ENCODE measurements at places on chromosomes 16 and 17.
A peak's percentile ranks its signal among the peaks of the same experiment; 100 is the strongest.

- no peak for DNase-seq
Measured at GRCh38 chr16:14353340-14353739, 276.7 kb downstream of the PARN start.

GRCh38 chr16:56518425-56518824 lies 1.4 kb downstream of the BBS2 start:
- DNase-seq: no peak

GRCh38 chr17:44384823-44385286 lies 4.6 kb downstream of the ITGA2B start:
- no peak for DNase-seq

DNA sequence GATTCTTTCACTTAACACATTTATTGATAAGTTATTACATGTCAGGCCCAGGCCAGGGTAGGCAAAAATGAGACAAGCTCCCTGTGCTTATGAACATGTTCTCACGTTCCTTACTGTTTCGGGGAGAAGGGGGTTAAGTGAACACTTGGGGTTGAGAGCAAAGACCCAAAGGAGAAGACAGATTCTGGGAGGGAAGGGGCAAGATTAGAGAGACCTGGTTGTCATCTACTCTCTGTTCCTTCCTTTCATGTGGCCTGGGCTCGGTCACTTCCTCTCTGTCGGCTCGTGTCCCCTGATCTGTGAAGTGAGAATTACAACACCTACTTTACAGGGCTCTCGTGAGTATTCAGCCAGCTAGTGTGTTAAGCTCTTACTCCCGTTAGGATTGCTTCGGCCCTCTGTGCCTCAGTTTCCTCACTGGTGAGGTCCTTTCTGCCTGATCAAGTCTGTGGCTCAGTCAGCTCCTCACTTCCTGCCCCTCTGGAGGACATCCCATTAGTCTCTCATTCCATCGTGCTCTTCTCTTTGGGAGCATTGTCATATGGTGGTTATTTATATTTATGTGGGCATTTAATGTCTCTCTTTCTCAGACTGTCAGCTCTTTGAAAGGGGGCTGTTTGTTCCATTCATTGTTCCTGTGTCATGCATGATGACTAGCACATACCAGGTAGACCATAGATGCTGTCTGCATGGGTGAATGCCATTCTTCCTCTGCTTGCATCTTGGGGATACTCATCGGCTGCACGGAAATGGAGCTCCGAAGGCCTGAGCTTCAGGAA lies 38.9 kb downstream of the PLCG2 start:
- DNase-seq: peak; percentile 64

DNA sequence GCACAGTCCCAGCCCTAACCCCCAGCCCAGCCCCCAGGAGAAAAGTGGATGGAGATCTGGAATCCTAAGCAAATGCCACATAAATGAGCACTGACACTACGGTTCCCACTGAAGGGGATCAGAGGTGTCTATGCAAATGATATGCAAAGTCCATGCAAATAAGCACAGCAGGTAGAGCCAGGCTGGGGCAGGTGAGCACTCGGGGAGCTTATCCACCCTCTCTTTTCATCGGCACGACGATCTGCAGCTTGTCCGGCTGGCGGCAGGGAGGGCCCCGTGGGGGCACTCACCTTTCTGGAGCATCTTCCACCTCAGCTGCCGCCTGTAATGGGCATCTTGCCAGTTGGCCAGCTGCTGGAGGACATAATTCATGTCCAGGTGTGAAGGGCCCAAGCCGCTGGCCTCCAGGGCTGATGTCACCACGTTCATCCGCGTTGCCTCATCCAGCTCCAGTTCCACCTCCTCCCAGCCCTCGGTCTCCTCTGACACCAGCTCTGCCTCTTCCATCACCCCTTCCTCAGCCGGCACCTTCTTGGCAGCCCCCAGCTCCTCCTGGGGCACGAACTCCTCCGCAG lies 9.9 kb downstream of the HAP1 start:
- no peak for DNase-seq

- DNase-seq: no peak
Measured at GRCh38 chr16:64880994-64881393, 240.9 kb downstream of the CDH11 start.

GRCh38 chr17:78231991-78232858 lies 794 bp downstream of the TMEM235 start:
- peak; percentile 51 for DNase-seq

GRCh38 chr16:51376080-51376479 lies 225.0 kb upstream of the SALL1 start:
- DNase-seq: no peak

DNA sequence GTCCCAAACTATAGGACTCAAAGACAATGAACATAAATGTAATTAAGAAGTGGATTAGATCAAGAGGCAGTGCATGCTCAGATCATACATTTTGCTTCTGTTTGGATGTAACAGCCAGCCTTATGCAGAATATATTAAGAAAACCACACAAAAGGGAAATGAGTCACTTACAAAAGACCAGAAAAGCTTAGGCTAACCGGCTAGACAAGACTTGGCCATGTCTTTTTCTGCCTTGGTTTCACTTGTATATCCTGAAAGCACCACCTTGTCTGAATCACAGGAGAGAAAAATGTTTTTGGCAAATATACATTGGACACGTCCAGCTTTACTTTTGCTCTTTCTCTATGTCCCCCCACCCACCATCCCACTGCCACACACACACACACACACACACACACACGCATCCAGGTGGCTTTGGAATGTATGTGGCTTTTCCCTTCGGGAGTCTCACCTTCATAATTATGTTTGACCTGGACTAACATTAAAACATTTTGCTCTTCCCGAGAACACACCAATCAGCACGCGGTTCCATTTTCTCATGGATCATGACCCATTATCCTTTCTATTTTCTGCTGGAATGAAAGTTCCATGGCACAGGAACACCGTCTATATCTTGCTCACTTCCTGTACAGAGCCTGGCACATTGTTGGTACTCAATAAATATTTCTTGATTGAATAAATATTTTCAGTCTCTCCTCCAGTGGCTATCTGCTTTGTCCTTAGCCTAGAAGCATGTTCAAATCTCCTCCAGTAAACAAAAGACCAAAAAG lies 64.6 kb downstream of the CDK5R1 start:
- peak; percentile 49 for DNase-seq

DNA sequence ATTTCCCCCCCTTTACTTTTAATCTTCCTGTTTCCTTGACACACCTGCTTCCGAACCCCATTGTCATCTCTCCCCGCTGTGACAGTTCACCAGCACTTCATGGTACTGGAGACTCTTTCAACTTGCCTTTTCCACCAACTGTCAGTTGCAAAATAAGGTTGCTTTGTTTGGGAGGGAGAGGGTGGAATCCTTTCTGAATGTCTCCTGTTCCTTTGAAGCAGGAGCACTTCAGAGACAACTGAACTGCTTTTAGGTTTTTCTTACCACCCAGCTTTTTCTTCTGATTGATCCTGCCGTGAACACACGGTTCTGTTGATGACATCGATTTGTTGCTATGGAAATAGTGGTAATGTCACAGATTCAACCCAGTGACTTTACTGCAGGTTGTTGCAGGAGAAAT lies 42.0 kb downstream of the RPA1 start:
- DNase-seq: peak; percentile 39

GRCh38 chr17:49730078-49730784 lies 22.5 kb upstream of the SLC35B1 start:
- DNase-seq: no peak

- DNase-seq: no peak
Measured at GRCh38 chr16:54595621-54596020, 309.0 kb upstream of the IRX3 start.

DNA sequence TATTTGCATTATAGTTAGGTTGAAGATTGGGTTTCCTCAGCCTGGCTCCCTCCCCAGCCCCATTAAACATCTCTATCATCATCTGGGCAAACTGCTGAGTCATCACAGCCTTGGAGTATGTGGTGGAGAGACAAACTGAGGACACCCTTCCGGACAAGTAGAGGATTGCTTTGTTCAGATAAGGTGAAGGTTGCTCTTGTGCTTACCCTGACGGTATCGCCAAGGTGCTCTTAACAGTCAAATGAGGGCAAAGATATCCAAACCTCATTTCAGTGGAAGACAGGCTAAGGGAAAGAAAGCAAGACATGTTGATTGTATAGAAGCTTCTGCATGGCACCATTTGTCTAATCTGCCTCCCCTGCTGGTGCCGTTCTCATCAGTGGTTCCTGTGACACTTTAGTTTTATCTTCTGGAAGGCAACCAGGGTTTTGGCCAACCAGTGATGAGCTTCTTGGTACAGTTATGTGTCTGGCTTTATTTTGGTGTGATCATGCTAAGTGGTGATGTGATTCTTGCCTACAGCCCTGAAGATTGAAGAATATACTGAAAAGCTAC lies 56.9 kb upstream of the LGALS9 start:
- no peak for DNase-seq

GRCh38 chr17:58370716-58371115 lies 18.7 kb upstream of the SUPT4H1 start:
- DNase-seq: no peak

DNA sequence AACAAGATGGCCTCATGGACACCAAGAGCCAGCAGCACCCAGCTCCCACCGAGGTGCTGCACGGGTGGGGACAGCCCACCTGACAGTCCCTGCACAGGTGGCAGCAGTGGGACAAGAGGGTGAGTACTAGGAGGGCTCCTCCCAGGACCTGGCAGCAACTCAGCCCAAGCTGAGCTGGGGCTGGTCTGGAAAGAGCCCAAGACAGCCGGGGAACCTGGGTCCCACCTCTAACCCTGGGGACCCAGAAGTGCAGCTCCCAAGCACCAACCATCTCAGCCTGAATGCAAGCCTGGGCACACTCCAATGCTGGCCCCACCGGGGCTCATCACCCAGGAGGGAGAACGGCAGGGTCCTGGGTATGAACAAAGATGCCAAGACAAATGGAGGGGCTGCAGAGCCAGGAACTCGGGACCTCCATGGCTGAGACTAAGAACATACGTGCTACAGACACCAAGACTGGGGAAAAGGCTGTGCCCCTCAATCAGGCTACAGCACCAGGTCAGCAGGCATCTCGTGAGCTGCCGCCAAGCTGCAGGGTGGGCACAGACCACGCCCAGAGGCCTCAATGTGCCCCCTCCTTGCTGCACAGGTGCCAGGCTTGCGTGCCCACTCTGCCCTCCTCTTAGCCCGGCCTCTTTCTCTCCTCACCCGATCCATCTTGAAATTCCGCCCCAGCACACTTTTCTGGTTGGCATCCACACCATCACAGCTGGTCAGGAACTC lies 37.5 kb upstream of the GSG1L start:
- DNase-seq: no peak

Measured in activated CD8-positive, alpha-beta T cell treated with anti-CD3 and anti-CD28 coated beads, Interleukin-2, amount 10 ng/mL, durations not matched to agents 7 days and 5 days (primary cell).